ENCODE measurements at places on chromosomes 3 and 15.

GRCh38 chr15:39283531-39283930 is 297.3 kb upstream of the THBS1 start:
- no peak for DNase-seq

GRCh38 chr15:29437888-29438702 is 168.5 kb upstream of the NSMCE3 start:
- no peak for DNase-seq

DNA sequence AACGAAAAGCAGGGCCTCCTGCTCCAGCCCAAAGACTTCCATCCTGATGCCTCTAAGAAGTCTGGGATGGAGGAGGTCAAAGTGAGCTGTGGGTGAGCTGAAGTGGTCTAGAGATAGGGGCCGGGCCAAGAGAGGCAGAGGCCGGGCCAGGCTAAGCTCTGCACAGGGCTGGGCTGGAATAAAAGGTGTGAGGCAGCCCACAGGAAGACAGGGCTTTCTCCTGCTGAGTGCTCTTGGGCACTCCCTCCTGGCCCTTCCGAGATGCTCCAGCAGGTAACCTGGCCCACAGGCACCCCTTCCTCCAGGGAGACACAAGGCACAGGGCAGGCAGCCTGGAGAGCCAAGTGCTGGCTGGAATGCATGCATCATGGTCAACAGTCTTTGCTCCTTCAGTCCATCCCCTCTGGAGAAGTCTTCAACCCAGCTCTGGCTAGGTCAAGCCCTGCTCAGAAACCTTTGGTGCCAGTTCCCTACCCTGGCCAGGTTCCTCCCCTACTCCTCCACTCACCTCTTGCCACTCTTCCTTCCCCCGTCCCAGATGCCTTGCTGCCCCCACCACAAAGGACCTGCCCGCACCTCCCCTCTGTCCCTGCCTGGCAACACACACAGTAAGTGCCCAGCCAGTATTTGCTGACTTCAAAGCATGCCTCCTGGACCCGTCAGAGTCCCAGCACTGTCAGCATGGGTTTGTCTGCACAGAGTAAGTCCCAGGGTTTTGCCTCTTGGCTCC is 93.6 kb downstream of the SEC22A start:
- no peak for DNase-seq

DNA sequence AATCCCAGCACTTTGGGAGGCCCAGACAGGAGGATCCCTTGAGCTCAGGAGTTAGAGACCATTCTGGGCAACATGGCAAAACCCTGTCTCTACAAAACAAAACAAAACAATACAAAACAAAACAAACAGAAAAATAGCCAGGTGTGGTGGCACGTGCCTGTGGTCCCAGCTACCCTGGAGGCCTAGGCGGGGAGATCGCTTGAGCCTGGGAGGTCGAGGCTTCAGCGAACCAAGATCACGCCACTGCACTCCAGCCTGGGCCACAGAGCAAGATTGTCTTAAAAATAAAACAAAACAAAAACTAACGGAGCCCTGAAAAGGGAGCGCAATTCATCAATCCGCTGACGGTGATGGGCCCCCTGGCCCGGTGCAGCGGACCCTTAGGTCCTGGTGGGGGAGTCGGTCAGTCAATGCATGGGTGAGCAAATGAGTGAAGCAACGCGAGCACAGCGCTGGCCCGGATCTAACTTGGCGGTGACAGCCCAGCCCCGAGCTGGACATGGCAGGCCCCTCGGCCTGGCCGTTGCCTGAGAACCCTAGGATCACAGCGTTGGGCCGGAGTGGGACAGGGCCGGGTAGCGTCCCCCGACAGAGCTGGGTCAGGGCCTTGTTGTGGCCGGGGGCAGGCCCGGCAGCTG is 52.4 kb upstream of the BLM start:
- DNase-seq: peak; percentile 31
